IPS DF 19.7 (cell line): ENCODE measurements at places on chromosomes 4 and X.
A peak's percentile ranks its signal among the peaks of the same experiment; 100 is the strongest.

GRCh38 chrX:11929476-11929875, 171.4 kb downstream of the MSL3 start:
- DNase-seq = no peak

- DNase-seq = no peak
Observed at GRCh38 chrX:119899125-119899524, 3.4 kb downstream of the AKAP14 start.

DNA sequence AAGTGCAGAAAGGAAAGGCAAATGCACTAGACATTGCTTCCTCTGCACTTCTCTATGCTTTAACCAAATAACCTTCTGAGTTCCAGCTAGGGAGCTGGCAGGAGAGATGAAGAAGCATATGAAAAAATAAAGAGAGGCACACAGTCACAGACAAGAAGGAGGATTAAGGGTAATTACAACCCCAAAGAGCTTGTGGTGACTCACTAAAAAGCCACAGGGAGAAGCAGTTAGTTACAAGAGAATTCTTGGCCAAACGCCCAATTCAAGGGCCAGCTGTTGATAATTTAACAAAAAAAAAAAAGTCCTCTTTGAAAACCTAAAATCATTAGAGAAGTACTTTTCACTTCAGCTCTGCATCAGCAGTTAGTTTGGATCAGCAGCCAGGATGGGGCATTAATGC, 478.0 kb downstream of the KCNIP4 start:
- no peak for DNase-seq

- no peak for DNase-seq
Observed at GRCh38 chr4:153421941-153422340, 44.2 kb upstream of the TMEM131L start.

- DNase-seq = no peak
Observed at GRCh38 chr4:95288552-95288951, 260.2 kb downstream of the UNC5C start.

GRCh38 chr4:180809439-180809838, 1433.8 kb upstream of the TENM3 start:
- no peak for DNase-seq

DNA sequence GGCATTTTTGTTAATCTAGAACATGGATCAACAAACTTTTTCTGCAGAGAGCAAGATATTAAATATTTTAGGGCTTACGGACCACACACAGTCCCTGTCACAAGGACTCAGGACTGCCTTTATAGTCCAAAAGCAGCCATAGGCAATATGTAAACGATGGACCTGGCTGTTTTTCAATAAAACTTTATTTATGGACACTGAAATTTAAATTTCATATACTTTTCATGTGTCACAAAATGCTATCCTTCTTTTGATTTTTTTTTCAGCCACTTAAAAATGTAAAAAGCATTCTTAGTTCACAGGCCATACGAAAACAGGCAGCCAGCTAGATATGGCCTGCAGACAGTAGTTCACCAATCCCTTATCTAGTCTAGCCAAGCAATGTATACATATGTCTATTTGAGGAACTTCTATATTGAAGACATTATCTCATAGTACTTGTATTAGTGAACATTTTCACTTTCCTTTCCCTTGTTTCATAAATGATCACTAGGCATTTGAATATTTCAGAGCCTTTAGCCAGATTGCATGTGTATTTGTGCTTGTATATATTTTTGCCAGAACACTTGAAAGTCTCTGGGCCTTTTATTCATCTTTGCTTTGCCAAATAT, 350.9 kb downstream of the RPA4 start:
- no peak for DNase-seq

- no peak for DNase-seq
Observed at GRCh38 chr4:110197529-110198042, 829 bp downstream of the ELOVL6 start.

DNA sequence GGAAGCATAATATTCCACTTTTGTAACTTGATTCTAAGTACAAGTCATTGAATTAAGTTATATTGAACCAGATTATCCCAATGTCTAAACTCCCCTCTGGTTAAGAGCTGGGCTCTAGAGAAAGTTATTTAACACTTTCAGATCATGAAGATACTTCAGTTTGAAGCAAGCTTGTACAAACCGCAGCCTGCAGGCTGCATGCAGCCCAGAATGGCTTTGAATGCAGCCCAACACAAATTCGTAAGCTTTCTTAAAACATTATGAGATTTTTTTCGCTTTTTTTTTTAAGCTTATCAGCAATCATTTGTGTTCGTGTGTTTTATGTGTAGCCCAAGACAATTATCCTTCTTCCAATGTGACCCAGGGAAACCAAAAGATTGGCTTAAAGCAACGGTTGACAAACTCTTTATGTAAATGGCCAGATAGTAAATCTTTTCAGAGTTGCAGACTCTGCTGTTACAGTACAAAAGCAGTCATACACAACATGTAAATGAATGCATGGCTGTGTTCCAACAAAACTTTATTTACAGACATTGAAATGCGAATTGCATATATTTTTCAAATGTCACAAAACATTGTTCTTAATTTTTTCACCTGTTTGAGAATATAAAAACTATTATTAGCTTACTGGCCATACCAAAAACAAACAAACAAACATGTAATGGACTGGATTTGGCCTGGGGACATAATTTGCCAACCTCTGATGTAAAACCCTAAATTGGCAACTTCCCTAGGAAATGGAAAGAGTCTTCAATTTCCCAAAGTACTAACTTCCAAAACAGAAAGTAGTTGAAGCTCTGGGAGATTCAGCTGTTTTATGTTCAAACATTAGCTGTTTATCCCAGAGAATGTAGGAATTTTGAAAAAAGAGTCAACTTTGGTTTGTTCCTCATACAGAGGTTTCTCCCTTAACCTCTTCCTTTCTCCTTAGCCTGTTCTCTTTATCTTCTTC, 201.1 kb upstream of the MBNL3 start:
- DNase-seq = no peak

DNA sequence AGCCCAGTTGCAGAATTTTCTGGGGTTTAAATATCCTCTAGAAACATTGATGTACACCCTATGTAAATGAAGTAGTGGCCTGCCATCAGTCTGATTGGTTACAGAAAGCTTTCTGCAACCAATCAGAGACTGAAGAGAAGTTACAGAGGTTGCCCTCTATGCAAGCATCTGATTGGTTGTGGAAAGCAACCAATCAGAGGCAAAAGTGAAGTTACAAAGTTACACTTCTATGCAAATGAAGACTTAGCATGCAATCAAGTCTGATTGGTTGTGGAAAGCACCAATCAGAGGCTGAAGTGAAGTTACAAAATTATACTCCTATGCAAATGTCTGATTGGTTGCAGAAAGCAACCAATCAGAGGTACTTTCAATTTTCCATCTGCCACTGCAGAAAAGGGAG, 51.9 kb upstream of the USP9X start:
- no peak for DNase-seq

- DNase-seq = no peak
Observed at GRCh38 chrX:126658447-126658846, 105.8 kb upstream of the DCAF12L1 start.

DNA sequence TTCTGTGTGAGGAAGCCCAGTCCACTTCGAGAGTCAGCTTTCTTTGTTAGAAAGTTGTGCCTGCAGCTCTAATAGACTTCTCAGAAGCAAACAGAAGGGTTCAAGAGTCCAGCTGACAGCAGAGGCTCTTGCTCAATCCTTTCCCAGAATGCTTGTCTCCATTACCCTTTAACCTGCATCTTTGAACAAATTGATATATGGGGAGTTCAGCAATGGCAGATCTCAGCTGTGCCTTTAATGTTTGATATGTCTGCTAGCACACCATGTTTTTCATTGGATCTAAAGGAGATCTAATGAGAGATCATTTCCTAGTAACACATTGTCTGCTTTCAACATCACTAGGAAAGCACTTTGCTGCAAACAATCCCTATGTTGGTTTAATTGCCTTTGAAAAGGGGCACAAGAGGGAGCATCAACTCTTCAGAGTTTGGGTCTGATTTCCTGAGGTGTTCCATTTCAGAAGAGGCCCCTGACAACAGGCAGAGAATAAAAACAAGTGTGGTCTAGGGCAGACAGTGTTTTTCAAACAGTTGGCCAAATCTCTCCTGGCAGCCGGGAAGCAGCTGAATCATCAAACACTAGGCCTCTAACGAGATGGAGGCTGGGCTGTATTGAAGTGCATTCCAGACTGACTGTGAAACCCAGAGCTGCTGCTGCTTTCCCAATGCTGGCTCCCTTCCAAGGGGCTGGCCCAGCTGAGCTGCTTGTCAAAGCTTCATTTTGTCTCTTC, 55.5 kb downstream of the LUZP4 start:
- DNase-seq = peak; percentile 17

DNA sequence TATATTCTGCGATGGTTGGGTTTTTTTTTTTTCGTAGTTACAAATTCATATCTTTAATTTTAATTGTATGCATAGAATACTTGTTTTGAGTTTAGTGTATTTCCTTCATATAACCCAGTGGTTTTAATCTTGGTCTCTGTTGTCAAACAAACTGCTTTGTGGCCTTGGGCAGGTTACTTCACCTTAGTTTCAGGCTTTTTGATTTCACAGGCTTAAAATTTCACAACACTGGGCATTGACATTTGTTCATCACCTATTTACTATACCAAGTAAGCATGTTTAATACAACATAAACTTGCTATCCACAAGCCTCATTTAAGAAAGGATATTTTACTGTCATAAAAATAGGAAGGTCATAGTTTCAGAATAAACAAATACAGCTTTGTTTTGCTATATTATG, 14.7 kb downstream of the RAPGEF2 start:
- DNase-seq = no peak

GRCh38 chr4:184215709-184216328, 1.9 kb downstream of the ENPP6 start:
- DNase-seq = no peak

DNA sequence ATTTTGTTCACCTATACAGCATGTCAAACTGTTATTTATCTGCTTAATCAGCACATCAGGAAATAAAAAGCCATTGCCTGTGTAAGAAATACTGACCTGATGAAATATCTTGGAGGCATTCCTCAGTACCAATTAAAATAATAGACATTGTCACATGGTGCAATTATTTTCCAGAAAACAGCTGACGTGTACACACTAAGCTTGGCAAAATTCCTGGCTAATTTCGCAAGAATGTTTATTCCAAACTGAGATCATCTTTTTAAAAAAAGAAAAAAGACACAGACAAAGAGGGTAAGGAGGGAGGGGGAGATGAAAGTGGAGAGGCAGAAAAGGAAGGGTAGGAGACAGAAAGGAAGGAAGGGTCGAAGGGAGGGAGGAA, 61.9 kb upstream of the NFKB1 start:
- DNase-seq = no peak

DNA sequence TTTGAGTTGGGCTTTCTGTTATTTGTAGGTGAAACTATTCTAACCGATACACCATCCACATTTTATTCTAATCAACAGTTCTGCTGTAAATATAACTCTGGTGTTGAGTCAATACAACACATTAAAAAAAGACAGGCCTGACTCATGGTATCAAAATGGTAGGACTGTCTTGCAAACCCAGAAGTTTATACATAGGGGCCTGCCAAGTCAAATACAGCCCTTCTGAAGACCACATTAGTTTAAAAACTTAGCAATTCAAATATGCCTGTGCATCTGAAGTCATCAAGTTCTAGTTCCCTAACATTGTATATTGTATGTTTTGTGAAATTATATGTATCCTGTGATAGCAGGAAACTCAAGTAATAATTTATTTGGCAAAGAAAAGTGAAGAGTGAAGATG, 24.4 kb upstream of the PDE5A start:
- no peak for DNase-seq

DNA sequence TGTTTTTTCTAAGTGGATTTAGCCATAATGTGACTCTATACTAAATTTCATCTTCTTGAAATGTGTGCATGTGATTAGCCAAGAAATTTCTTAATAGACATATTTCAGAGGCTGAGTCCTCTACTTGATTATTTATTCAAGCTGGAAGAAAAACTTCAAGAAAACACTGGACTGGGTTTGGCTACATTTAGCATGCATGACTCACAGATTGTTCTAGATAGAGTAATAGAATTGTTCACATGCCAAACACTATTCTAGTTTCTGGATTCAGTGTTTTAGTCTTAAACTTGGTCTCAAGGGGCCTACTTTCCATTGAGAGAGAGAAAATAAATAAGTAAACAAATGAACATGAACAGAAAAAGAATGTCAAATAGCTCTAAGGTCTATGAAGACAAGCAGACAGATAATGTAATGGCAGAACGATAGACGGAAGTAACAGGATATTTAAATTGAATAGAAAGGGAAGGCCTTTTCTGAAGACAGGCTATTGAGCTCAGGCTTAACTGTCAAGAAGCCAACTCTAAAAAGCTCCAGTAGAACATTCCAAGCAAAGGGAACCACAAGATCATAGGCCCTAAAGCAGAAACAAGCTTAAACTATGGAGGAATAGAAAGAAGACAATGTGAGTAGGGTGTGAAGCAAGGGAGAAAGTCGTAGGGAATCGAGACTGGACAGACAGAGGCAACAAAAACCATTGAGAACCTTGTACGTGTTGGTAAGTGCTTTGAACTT, 104.6 kb downstream of the TMEM144 start:
- DNase-seq = no peak

GRCh38 chr4:1019729-1020470, 8.5 kb downstream of the FGFRL1 start:
- no peak for DNase-seq

DNA sequence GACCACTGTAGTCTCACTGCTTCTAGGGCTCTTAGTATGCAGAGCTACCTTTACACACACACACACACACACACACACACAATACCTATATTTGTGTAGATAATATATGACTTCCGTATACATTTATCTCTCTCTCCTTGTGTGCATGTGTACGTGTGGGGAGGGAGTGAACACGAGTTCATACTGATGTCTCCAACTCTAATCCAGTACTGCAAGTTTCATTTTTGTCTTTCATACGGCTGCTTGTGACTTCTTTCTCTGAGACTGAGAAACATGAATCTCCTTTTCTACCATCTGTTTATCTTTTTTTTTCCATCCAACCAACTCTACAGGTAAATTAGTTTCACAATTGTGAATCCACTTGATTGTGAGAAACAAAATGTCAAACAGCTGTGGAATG, 1229.5 kb upstream of the AGA start:
- no peak for DNase-seq

- no peak for DNase-seq
Observed at GRCh38 chr4:163554870-163555465, 60.5 kb downstream of the TMA16 start.

DNA sequence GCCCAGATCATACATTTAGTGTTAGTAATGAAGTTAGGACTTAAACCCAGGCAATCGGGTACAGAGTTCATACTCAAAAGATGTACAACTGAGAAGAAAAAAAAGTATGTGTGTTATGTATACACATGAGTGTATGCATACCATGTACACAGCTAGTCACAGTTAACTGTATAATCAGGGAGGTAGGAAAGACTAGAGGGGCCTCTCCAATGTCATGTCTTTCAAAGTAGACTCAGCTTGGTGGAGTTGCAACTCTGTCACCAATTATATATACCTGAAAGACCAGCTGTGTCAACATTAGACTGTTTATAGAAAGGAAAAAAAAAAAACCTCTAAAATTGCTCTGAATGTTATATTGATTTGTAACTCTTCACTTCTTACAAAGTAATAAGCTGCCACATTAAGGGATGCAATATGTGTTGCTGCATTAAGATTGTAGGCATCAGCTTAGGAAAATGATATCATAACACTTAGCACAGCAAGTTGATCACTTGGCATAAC, 167.5 kb downstream of the DCTD start:
- DNase-seq = no peak

GRCh38 chrX:10656214-10656613, 35.8 kb upstream of the MID1 start:
- no peak for DNase-seq
